ENCODE measurements at places on chromosomes 3 and 15. TPM values are rescaled to one million over a fixed set of nuclear protein-coding genes. Genes with fewer than 3 reads are reported as not detected.

GRCh38 chr3:105938101-105938500 lies 69.3 kb upstream of the CBLB start:
- no peaks in the 10 kb centered on the region for H3K27me3 ChIP-seq
- peaks cover 18% of the 10 kb centered on the region for H3K4me1 ChIP-seq
- no peak overlapping the region for H3K27ac ChIP-seq
- H3K4me3 ChIP-seq: no peak overlapping the region

GRCh38 chr3:10396931-10397330 lies 76.0 kb upstream of the SEC13 start:
- no peaks in the 10 kb centered on the region for H3K27me3 ChIP-seq
- no peak overlapping the region for H3K4me3 ChIP-seq
- H3K27ac ChIP-seq: no peak overlapping the region
- no peak for DNase-seq

DNA sequence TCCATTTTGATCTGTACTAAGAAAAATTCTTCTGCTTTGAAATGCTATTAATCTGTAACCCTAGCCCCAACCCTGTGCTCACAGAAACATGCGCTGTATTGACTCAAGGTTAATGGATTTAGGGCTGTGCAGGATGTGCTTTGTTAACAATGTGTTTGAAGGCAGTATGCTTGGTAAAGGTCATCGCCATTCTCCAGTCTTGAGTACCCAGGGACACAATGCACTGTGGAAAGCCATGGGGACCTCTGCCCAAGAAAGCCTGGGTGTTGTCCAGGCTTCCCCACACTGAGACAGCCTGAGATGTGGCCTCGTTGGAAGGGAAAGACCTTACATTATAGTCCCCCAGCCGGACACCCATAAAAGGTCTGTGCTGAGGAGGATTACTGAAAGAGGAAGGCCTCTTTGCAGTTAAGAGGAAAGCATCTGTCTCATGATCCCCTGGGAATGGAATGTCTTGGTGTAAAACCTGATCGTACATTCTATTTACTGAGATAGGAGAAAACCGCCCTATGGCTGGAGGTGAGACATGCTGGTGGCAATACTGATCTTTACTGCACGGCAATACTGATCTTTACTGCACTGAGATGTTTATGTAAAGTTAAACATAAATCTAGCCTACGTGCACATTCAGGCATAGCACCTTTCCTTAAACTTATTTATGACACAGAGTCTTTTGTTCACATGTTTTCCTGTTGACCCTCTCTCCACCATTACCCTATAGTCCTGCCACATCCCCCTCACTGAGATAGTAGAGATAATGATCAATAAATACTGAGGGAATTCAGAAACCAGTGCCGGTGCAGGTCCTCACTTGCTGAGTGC lies 6.3 kb downstream of the PIGZ start:
- H3K4me3 ChIP-seq: no peak overlapping the region
- no peaks in the 10 kb centered on the region for H3K4me1 ChIP-seq
- H3K27me3 ChIP-seq: no peaks in the 10 kb centered on the region
- H3K27ac ChIP-seq: no peak overlapping the region
- H3K36me3 ChIP-seq: no peaks in the 10 kb centered on the region
- DNase-seq: no peak

NRROS gene
- total RNA-seq: 8.2 TPM

GRCh38 chr3:57896031-57896430 lies 112.2 kb upstream of the FLNB start:
- peak overlapping the region; percentile 17 for H3K4me3 ChIP-seq
- H3K27me3 ChIP-seq: no peaks in the 10 kb centered on the region
- peak overlapping the region; percentile 90 for H3K27ac ChIP-seq
- H3K4me1 ChIP-seq: peaks cover 7% of the 10 kb centered on the region
- H3K36me3 ChIP-seq: peaks cover 7% of the 10 kb centered on the region
- no peak for DNase-seq

C3orf52 gene
- total RNA-seq: 2.8 TPM

SUCNR1 gene
- 0.11 TPM for total RNA-seq

PPM1L gene
- 30.8 TPM for total RNA-seq

- peaks cover 10% of the 10 kb centered on the region for H3K36me3 ChIP-seq
- no peak overlapping the region for H3K4me3 ChIP-seq
- no peak for DNase-seq
- H3K27me3 ChIP-seq: no peaks in the 10 kb centered on the region
Measured at GRCh38 chr15:64502551-64502950, 42.2 kb downstream of the ZNF609 start.

- no peaks in the 10 kb centered on the region for H3K36me3 ChIP-seq
- H3K27ac ChIP-seq: no peak overlapping the region
- DNase-seq: peak; percentile 66
- no peaks in the 10 kb centered on the region for H3K4me1 ChIP-seq
- H3K27me3 ChIP-seq: no peaks in the 10 kb centered on the region
- no peak overlapping the region for H3K4me3 ChIP-seq
Measured at GRCh38 chr15:68375191-68375631, 56.8 kb downstream of the ITGA11 start.

DNA sequence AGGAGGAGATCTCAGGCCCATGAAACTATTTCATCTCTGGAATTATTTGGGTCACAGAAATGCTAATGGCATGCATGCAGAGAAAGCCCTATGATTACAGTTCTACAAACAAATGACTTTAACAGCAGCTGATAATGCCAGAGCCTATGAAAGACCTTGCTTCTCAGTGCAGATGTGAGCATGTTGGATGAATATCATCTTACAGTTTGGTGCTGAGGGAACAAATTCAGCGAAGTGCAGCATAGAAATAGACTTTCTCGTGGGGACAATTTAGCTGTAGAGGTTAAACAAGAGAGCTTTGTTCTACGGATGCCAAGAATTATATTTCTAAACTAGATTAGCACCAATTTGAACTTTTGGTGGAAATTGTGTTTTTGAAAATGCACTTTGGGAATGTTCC lies 27.7 kb downstream of the PTX3 start:
- no peaks in the 10 kb centered on the region for H3K36me3 ChIP-seq
- no peak overlapping the region for H3K4me3 ChIP-seq
- no peak for DNase-seq
- no peaks in the 10 kb centered on the region for H3K27me3 ChIP-seq
- H3K4me1 ChIP-seq: no peaks in the 10 kb centered on the region

GRCh38 chr3:141392897-141393734 lies 24.8 kb downstream of the ZBTB38 start:
- DNase-seq: no peak
- H3K4me3 ChIP-seq: no peak overlapping the region
- peaks cover 15% of the 10 kb centered on the region for H3K36me3 ChIP-seq
- no peaks in the 10 kb centered on the region for H3K27me3 ChIP-seq
- H3K27ac ChIP-seq: peak overlapping the region; percentile 46

CHCHD4 gene
- total RNA-seq: 27.0 TPM

GRCh38 chr15:57761562-57761961 lies 55.0 kb downstream of the POLR2M start:
- H3K4me3 ChIP-seq: no peak overlapping the region
- H3K36me3 ChIP-seq: no peaks in the 10 kb centered on the region
- H3K27ac ChIP-seq: no peak overlapping the region
- H3K27me3 ChIP-seq: no peaks in the 10 kb centered on the region
- no peaks in the 10 kb centered on the region for H3K4me1 ChIP-seq

ELL3 gene
- 3.0 TPM for total RNA-seq

DNA sequence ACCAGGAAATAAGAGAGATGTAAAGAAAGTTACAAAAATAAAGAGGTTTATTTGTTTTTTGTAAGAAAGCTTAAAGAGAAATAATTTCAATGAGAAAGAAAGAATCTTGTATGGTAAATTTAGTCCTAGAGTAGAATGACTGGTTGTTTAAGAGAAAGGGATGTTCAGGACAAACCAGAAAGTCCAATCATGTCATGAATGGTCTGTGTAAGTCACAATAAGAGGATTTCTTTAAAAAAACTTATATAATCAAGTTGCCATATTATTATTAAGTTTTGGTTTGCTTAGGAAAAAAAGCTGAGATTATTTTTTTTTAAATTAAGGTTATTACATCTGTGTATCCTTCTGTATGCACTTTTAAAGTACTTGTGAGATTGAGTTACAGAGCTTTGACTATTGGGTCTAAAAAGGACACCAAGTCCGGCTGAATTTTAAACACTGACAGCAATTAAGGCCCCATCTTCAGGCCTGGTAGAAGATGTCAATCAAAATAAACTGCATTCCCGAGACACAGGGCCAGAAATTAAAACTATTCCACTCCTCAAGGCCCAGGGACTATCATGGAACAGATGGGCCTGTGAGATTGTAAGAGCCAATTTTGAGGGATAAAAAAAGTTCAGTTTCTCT lies 12.2 kb downstream of the ERICH6 start:
- no peak overlapping the region for H3K27ac ChIP-seq
- no peak overlapping the region for H3K4me3 ChIP-seq
- no peaks in the 10 kb centered on the region for H3K27me3 ChIP-seq
- no peaks in the 10 kb centered on the region for H3K36me3 ChIP-seq
- DNase-seq: no peak

PLA2G4E gene
- total RNA-seq: not detected

IGF1R gene
- total RNA-seq: 95.3 TPM

DNA sequence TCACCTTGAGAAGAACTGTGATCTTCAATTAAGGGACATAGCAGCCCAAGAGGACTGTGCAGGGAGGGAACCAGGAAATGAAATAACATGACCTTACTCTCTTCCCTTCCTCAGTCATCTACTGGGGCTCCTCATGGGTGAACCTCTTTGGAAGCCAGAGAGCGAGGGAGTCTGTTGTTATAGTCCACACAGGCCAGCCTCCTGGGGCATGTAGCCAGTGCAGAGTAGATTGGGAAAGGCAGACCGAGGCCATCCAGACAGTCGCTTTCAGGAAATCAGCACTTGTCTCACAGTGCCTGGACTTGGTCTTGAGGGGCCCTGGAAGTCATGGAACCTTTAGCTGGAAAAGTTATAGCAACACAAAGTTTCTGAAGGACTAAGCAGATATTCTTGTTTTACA lies 6.1 kb downstream of the CRTAP start:
- peaks cover 14% of the 10 kb centered on the region for H3K36me3 ChIP-seq
- no peak overlapping the region for H3K4me3 ChIP-seq

RTP1 gene
- not detected for total RNA-seq

DNA sequence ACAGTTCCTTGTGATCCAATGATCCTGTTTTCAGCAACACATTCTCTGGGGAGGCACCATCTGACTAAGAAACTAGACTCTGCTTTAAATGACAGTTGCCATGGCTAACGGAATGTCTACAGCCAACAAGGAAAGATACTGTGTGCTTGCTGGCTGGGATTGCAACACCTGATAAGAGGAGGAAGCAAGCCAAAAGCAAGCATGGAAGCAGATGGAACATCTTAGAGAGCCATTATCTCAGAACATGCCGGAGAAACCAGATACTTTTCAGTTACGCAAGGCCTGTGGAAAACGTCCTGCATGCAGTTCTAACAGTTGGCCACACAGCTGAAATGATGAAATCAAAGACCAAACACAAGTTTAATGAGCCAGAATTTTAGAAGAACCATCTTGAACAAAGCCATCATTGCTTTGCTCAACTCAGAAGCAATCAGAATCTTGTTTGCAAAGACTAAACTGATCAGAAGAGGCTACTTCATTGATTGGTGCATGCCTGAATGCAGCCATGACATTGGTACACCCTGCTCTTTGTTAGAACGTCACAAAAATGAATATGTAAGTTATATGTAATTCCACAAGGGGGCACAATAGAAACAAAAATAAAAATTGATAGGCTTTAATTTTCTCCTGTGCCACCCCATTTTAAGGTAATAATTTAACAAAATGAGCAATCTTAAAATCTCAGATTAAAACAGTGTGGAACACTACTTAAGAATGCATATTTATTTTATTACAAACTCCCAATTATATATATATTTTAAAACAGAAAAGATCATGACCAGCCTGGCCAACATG lies 50.8 kb downstream of the GXYLT2 start:
- H3K27me3 ChIP-seq: no peaks in the 10 kb centered on the region
- H3K27ac ChIP-seq: peak overlapping the region; percentile 45
- H3K4me1 ChIP-seq: peaks cover 9% of the 10 kb centered on the region
- no peak overlapping the region for H3K4me3 ChIP-seq
- no peaks in the 10 kb centered on the region for H3K36me3 ChIP-seq
- peak; percentile 92 for DNase-seq

- H3K4me1 ChIP-seq: no peaks in the 10 kb centered on the region
- no peaks in the 10 kb centered on the region for H3K27me3 ChIP-seq
- DNase-seq: no peak
- no peak overlapping the region for H3K4me3 ChIP-seq
- H3K36me3 ChIP-seq: no peaks in the 10 kb centered on the region
Measured at GRCh38 chr3:12334786-12335185, 45.9 kb downstream of the PPARG start.

- H3K27me3 ChIP-seq: no peaks in the 10 kb centered on the region
- H3K27ac ChIP-seq: no peak overlapping the region
- no peak overlapping the region for H3K4me3 ChIP-seq
- peaks cover 18% of the 10 kb centered on the region for H3K4me1 ChIP-seq
- no peak for DNase-seq
Measured at GRCh38 chr3:126908752-126909275, 74.1 kb upstream of the PLXNA1 start.

DNA sequence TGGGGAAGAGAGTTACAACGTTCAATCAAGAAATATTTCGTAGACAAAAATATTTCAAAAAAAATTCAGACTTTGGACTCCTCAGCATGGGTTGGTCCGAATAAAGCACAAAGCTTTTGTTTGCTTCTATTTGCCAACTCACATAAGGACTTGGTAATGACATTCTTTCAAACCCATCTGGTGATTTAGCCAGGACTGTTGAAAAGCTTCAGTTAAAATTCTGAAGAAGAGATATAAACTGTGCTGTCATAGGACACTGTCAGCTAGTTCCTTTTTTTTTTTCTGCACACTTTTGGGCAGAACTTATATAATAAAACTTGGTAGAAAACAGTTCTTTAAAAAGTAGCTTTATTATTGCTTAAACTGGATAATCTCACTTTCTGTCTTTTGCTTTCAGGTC lies 660.8 kb upstream of the SGO1 start:
- no peak overlapping the region for H3K27ac ChIP-seq
- no peak overlapping the region for H3K4me3 ChIP-seq
- H3K27me3 ChIP-seq: no peaks in the 10 kb centered on the region
- no peaks in the 10 kb centered on the region for H3K4me1 ChIP-seq
- no peaks in the 10 kb centered on the region for H3K36me3 ChIP-seq
- no peak for DNase-seq

- H3K36me3 ChIP-seq: peaks cover 78% of the 10 kb centered on the region
- peaks cover 22% of the 10 kb centered on the region for H3K4me1 ChIP-seq
- no peaks in the 10 kb centered on the region for H3K27me3 ChIP-seq
- no peak for DNase-seq
Measured at GRCh38 chr3:49030321-49030720, 1.1 kb upstream of the IMPDH2 start.

CLK3 gene
- 74.6 TPM for total RNA-seq

DNA sequence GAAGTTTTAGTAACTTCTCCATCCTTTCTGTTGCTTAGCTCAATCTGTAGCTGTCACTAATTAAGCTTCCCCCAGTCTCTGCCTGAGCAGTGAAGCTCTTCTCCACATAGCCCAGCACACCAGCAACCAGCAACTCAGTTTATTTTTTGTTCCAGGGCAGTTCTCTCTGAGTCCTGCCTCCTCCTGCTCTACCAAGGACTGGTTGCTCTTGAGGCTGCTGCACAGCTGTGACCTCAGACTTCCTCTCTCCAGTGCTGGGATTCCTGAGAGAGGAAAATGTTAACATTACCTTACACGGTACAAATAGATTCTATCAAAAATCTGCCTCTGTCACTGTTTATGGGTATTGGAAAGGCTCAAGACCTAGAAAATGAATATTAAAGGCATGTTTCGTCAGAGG lies 294.7 kb downstream of the OXSM start:
- H3K36me3 ChIP-seq: no peaks in the 10 kb centered on the region
- peak overlapping the region; percentile 63 for H3K27ac ChIP-seq
- DNase-seq: no peak
- H3K27me3 ChIP-seq: no peaks in the 10 kb centered on the region
- no peak overlapping the region for H3K4me3 ChIP-seq

- H3K36me3 ChIP-seq: peaks cover 31% of the 10 kb centered on the region
- H3K4me1 ChIP-seq: no peaks in the 10 kb centered on the region
- no peak overlapping the region for H3K27ac ChIP-seq
- no peak for DNase-seq
- H3K4me3 ChIP-seq: no peak overlapping the region
- H3K27me3 ChIP-seq: no peaks in the 10 kb centered on the region
Measured at GRCh38 chr3:141561426-141562034, 74.7 kb downstream of the RASA2 start.

Measured in esophagus muscularis mucosa (tissue), 4 donors.